T-cell (primary cell): ENCODE measurements at places on chromosomes 3 and 15. TPM values are rescaled to one million over a fixed set of nuclear protein-coding genes. Genes with fewer than 3 reads are reported as not detected.

DNA sequence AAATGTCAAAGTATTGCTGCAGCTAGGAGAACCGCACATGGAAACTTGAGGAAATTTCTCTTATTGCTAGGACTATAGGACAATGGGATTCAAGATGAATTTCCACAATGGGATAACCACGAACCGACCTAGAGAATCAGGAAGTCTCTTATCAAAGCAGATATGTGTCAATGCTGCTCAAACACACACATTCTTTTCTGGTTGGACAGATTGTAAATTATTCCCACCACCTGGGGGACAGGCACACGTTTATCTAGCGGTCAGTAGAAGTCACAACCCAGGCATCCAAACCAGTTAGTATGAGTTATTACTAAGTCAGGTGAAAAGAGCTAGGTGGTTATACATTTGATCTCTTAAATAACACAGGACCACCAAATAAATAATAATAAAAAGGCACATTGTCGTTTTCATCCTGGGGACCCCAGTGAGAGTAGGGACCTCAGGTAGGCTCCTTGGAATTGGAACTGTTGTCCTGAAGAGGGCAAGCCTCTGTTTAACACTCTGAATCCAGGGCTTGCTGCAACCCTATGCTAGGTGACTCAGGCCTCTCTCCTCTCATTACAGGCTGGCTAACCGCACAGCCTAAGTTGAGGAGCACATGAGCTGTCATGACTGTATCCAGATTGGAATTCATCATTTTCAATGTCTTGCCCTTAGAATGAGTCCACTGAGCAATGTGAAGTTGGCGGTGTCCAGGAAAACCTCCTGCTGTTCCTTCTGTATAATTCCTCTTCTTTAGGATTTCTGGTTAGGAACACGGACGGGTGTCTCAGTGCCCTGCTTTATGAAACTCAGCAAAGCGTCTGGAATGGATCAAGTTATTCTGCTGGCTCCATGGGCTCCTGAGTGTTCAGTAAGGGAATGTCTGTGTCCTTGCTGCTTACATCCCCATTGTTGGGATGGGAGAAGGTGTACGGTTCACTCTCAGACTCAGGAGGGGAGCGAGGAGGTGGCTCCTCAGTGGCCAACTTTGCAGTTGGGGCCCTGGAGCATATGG is 59.0 kb downstream of the CLEC3B start:
- no peak for DNase-seq

DNA sequence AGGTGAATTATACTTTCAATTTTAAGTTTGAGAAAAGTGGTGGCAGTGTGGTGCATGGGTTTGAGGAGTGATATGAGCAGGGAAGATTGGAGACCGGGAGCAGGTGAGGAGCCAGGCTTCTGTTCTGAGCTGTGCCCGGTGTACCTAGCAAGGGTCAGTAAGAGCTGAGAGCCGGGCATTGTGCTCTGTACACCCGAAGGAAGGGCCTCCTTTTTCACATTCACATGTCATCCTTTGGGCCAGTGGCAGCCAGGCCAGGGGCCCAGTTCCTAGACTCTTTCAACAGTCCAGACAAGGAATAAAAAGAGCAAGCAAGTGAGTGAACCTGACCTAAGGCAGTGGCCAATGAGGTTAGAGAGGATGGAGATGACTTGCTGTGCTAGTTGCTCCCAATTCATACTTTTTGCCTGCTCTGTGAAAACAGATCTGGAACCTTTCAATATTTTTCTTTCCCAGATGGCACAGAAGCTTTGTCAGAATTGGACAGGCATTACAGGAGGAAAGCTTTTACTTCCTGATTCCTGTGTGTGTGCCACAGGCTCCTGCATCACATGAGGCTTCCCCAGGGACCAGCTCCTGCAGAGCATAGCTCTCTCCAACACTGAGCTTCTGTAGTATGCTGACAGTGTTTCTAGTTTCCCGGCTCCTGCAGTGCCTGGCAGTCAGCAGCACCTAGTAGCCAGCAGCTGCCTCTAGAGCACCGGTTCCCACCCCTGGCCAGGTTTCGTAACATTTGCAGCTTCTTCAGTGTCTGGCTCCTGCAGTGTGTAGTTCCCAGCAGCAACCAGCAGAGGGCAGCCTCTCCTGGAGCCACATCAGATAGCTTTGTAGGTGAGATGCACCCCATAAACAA is 5.3 kb upstream of the TRA2B start:
- DNase-seq: peak; percentile 79

DNA sequence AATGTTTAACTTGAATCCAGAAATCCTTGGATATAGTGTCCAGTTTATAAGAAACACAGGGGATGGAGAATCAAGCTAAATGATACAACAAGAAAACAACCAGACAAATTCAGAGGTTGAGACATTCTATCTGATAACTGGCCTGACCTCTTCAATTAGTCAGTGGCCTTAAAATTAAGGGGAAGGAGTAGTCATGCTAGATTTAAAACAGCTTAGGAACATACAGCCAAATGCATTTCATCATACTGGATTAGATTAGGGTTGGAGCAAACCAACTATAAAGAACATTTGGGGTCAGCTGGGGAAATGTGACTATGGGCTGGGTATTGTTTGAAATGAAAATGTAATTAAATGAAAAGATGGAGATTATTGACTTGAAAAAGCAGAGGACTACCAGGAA is 53.3 kb downstream of the PPARG start:
- no peak for DNase-seq

HPS3 gene
- total RNA-seq: 28.4 TPM

P2RY13 gene
- total RNA-seq: not detected

TMC3 gene
- not detected for total RNA-seq

DNA sequence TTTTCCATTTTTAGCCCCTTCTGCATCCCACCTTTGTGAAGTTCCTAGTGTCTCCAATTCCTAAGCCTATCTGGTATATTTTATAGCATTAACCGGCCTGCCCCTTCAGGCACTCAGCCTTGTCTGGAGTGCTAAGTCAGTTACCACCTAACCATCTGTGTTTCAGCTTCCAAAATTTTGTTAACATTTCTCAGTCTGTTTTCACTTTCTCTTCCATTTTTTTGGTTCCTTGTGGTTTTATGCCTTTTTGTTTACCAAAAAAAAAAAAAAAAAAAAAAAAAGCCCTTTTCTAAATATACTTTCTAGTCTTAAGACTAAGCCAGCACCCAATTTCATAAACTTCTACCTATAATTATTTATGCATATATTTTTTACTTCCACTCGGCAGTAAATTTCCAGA is 92.4 kb downstream of the CSNK1G1 start:
- DNase-seq: no peak
